ENCODE measurements at places on chromosomes 3 and 15.

DNA sequence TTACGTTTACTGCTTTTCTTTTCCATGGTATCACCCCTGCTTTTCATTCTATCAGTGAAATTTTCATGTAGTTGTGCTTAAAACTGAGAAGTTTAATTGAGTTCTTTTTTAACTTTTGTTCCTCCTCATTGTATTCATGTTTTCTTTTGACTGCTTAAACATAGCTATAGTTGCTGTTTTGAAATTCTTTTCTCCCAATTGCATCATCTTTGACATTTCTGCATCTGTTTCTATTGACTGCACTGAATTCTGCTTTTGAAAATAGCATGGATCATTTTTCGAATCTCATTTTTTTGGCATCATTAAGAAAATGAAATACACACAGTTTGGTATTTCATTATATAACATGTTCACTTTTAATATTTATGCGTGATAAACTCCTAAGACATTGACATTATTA lies 694.9 kb downstream of the MECOM start:
- DNase-seq, result no peak

- no peak for DNase-seq
Measured at GRCh38 chr3:43181202-43181821, 75.4 kb upstream of the POMGNT2 start.

DNA sequence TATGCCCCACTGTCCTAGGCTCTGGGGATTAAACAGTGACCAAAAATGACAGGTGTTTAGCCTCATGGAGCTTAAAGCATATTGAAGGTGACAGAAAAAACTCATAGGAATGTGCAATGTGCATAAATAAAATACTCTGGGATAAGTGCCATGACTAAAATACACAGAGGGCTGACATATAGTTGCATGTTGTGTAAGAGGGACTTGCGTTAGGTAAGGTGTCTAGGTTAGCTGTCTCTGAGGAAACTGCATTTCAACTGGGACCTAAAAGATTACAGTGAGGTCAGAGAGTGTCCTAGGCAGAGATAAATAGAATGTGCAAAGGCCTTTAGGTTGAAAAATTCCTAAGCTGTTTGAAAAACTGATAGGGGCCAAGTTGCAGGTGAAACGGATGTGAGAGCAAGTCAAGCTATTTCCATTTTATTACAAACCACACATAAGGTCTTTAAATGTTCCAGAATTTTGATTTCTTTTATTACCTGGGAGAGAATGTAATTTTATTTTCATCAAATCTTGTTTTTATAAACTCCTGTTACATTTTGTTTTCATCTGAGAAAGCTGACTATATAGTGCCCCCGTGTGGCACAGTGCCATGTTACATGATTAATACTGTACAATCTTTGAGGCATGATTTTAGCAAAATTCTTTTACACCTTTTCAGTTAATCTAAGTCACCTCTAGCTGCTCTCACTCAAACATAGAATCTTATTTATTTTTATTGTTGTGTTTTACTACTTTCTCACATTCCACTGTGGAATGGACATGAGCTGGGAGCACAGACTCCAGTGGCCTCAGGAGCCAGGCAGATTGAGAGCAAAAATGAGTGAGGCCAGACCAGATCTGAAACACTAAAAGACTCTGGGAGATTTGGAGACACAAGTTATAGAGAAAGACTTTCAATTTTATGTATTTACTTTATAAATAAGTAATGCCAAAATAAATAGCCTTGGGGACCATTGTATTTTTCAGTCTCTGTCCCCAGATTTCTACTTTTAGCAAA lies 259.6 kb upstream of the ZNF717 start:
- no peak for DNase-seq

- peak; percentile 57 for DNase-seq
Measured at GRCh38 chr3:118501152-118501551, 533.5 kb downstream of the IGSF11 start.

DNA sequence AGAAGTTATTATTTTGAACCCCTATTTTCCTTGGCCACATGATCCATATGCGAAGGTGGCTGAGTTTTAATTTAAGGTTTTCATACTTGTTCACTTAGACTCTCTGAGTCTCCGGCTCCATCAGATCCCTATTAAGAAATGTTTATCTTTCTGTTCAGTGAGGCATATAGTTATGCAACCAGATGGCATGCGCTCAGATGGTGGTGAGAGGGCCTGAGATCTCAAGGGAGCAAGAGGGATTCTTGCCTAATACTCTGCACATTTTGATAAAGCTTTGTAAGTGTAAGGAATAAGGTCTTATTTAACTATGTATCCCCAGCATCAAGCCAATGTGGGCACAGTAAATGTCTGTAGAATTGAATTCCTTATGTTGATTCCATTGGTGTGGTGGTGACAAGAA lies 78.9 kb upstream of the DPH6 start:
- no peak for DNase-seq

- no peak for DNase-seq
Measured at GRCh38 chr15:91077029-91077428, 23.0 kb upstream of the SV2B start.

DNA sequence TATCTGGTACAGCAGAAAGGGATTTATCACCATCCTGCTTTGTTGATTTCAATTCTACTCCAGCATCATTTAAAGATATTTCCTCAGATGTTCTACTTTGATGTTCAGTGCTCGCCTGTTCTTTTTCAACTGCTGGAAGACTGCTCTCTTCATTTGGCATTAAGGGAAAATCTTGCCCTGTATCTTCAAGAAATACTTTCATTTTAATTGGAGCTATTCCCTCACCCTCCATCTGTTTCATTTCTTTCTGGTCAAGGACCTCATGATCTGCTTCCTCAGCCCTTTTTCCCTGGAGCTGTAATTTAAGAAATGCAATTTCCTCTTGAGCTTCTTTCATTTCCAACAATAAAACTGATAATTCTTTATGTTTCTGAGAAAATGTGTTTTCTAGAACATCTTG lies 37.8 kb upstream of the HCLS1 start:
- no peak for DNase-seq

GRCh38 chr3:116087426-116087825 lies 357.9 kb downstream of the LSAMP start:
- DNase-seq, result peak; percentile 33

DNA sequence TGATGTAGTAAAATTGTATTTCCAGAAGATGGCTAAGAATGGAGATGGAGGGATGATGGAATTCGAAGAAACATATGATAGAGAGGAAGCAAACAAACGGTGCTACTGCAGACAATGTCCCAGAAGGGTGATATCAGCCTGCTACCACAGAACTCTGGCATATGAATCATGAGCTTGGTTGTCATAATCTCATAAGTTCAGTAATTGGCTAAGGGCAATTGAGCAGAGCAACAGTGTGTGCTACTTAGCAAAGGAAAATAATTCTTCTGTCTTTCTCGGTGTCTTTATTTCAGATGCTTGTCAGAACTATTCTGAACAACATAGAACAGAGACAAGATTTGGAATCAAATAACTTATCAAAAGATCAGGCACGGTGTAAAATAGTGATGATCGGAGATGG lies 407.3 kb downstream of the GBE1 start:
- DNase-seq, result no peak

- DNase-seq, result no peak
Measured at GRCh38 chr3:175590745-175591144, 731.6 kb downstream of the NAALADL2 start.

DNA sequence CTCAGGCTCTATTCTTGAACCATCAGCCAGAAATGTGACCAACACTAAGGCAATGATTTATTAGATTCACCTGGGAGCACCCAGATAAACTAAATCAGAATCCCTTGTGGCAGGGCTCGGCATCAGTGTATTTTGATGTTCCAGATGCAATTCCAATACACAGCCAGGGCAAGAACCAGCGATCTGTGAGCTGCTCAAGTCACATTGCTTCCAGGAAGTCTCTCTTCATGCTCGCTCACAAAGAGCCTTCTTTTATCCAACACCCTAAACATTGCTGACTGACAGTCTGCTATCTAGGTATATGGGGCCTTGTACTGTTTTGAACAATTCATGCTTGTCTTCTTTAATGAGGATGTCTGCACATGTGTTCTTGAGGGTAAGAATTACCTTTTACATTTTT lies 40.9 kb upstream of the GOLGA8J start:
- no peak for DNase-seq

DNA sequence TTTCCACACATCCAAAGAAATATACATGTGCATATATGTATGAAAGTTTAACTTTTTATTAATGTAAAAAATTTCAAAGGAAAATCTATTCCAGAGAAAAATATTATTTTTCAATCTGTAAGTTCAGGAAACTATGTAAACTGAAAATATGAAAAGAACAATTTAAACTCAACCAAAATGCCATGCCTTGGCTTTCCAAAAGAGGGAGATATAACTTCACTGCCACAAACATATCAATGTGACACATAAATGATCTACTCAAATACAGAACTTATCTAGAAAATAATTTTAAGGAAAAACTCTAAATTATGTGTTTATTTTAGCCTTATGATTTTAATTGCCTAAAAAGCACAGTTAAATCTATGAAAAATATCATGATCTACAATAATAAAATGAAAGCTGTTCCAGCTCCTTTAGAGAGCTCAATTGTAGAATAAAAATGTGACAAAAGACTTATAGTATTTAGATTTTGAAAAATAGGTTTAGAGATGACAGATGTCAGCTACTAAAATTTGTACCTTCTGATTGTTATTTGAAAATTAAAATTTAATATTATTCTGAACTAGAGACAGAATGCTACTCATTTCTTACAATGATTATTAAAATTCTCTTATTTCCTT lies 94.8 kb downstream of the GBE1 start:
- no peak for DNase-seq

DNA sequence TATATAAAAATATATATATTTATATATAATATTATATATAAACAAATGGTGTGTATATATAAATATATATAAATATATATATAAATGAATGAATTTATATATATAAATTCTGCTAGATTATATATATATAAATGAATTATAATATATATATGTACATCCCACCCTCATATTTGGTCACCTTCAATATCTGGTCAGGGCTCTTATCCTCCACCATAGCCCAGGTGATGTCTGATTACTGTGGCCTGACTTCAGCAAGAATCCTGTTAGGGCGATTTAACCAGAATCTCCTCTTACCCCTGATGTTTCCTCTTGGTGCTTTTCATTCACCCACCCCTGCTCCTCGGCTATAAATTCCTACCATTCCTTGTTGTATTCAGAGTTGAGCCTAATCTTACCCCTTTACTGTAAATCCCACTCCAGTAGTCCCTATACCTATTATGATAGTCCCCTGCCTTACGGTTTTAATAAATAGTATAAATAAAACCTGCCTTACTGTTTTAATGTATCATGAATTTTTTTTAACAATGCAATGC lies 439.6 kb downstream of the PLOD2 start:
- no peak for DNase-seq

- no peak for DNase-seq
Measured at GRCh38 chr15:97893967-97894366, 66.5 kb upstream of the ARRDC4 start.

GRCh38 chr15:93940226-93940625 lies 291.1 kb upstream of the MCTP2 start:
- no peak for DNase-seq

- DNase-seq, result no peak
Measured at GRCh38 chr3:113954091-113954685, 6.4 kb downstream of the ZDHHC23 start.

GRCh38 chr3:182973047-182973446 lies 7.3 kb downstream of the DCUN1D1 start:
- DNase-seq, result no peak

DNA sequence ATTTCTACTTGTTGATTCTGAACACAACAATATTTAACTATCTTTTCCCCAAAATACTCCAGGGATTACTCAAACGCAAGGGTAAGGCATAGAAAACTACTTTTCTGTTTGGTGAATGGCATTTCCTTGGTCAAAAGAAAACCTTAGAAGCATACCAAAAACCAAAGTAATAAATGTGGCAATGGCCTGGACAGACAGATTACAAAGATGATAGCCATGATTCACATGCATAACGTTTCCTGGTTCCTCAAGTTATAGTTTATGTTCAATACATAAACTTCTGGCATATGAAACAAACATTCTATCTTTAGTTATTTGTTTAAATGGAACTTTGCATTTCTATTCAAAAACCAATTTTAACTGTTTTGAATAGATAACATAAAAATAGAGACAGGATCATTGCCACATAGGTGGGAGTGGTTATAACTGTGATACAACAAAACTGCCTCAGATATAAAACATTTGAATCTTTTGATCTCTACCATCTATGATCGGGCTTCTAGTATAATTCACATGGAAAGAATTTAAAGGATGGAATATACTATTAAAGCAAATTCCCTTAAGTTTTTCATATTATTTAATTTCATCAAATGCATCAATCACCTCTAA lies 32.1 kb downstream of the FOXP1 start:
- DNase-seq, result no peak

DNA sequence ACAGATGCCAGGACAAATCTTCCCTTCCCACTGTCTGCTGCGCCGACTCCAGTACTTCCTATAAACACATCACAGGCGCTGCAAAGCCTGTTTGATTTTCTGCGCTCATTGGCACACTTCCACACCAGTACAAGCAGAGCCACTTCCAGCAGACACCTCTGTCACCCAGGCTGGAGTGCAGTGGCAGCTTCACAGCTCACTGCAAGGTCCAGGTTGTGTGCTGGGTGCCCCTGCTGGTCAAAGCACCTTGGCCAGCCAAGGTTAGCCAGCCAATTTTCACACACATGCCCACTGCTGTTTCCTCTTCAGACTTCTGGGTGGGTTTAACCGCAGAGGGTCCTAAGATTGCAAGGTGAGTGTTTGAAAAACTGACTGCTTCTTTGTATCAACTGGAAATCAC lies 4.9 kb downstream of the CHDH start:
- DNase-seq, result no peak

DNA sequence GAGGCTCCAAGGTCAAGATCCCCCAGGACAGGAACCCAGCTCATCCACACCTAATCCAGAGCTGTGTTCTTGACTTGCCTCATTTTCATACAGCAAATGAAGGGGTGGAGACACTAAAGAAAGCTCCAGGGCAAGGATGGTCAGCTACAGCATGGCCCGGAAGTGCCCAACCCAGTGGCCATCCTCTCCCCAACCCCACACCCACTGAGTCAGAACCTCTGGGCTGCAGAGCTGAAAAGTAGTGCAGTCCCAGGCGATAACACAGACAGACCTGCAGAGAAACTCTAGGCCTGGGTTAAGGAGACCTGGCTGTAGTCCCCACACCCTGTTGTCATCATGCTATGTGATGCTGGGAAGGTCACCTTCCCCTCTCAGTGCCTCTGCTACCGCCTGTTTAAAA lies 85.3 kb downstream of the SEMA5B start:
- no peak for DNase-seq

- DNase-seq, result no peak
Measured at GRCh38 chr3:142614059-142614626, 17.9 kb downstream of the PLS1 start.
